GDM1 (cell line): ENCODE measurements at places on chromosomes 4 and X.

GRCh38 chrX:47093248-47093647, 15.0 kb downstream of the RGN start:
- DNase-seq = no peak

GRCh38 chrX:106341823-106342222, 173.7 kb downstream of the PWWP3B start:
- DNase-seq = no peak

DNA sequence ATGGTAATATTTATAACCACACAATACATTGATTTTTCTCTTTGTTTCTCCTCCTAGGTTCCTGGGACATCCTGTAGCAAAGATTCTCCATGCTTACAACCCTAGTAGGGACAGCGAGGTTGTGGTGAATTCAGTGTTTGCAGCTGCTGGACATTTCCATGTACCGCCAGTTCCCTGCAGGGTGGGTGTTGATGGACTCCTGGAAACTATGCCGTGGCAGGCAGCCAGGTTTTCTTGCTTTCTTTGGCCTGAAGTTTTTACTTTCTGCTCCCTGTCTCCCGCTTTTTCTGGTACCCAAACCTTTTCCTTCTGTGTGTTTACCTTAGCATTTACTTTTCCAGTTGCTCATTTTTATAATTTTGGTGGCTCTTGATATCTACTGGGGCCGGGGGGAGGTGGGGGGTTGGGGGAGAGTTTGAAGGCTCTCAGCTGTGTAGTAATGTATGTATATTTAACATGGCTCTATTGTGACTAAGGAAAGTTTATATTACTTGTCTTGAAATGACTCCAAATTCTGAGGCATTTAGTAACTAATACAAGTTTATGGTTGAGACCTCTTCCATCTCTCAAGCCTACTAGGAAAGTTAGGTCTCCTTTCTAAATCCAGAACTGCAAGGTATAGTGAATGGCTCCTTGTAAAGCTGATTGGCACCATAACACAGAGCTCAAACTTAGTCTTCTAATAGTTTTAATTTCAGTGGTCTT, 89.7 kb downstream of the TMEM131L start:
- DNase-seq = no peak

DNA sequence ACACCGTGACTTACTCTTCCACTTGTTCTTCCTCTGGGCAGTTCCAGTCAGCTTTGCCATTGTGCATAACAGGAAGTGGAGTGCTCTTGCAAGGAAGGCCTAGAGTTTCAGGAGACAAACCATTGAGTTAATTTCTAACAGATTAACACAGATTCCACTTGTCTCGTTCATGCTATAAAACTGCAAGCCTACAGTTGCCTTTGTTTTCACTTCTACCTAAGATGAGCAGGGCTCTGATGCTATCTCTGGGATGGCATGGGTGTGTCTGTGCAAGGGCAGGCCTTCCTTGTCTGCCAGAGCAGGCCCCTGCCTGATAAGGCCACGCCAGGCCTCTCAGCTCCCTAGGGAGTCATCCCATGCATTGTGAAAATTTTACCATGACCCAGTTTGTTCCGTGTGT, 67.7 kb upstream of the PGRMC2 start:
- DNase-seq = no peak

GRCh38 chrX:54921427-54922021, 900 bp downstream of the TRO start:
- no peak for DNase-seq

GRCh38 chr4:188959424-188959823, 820.2 kb downstream of the TRIML1 start:
- DNase-seq = no peak

- no peak for DNase-seq
Observed at GRCh38 chr4:85029453-85029852, 63.0 kb upstream of the WDFY3 start.

DNA sequence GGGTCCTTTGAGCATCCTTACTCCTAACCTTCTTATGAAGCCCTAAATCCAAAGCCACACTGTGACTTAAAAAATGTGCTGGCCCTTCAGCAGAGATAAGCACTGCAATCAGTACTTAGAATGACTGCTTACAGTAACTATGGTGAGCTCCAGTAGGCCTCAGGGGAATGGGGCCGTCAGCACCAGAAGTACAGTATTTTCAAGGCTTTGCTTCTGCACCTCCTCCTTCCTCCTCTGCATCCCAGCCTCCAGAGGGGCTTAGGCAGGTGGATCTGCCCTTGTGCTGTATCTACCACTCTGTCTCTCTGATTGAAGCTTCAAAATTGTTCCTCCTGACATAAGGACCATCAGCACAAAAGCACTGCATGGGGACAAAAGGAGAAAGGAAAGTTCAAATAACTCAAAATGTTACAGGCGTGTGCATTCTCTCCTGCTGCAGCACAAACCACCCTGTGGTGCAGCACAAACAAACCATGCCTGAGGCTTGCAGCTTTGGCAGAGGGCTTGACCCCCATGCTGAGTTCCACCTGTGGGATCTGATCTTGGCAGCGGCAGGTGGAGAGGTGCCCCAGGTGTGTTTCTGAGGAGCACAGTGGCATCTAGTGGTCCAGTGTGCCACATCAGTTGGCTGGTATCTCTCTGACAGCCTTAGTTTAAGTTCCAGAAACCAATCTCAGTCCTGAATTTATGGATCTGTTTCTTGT, 164.7 kb downstream of the SOWAHB start:
- no peak for DNase-seq

GRCh38 chr4:16125571-16126445, 42.0 kb upstream of the PROM1 start:
- no peak for DNase-seq

DNA sequence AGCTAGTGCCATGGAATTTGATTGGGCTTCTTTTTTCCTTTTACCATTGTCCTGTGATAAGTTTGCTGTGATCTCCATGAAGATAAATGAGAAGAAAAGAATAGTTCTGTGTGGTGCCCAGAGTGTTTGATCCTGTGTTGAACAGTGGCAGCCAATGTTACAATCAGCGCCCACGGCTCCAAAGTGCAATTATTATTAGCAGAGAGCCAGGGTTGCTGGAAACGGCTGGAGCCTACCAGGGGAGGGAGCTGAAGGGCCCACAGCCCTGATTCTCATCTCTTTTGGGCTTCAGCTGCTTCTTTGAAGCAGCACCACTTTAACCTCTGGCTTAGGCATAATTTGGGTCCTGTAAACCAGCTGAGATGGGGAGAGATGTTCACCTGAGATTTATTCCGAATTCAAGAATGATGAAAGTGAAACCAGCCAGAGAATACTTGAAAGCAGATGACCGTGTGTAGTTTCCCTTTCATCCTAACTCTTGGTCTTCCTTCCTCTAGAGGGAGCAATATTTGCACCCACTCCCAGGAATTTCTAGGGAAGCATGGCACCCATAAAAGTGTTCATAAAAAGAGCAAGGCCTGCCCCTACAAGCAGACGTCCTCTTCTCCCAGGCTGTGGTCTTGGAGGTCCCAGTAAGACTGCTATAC, 298.3 kb downstream of the EVC2 start:
- no peak for DNase-seq

DNA sequence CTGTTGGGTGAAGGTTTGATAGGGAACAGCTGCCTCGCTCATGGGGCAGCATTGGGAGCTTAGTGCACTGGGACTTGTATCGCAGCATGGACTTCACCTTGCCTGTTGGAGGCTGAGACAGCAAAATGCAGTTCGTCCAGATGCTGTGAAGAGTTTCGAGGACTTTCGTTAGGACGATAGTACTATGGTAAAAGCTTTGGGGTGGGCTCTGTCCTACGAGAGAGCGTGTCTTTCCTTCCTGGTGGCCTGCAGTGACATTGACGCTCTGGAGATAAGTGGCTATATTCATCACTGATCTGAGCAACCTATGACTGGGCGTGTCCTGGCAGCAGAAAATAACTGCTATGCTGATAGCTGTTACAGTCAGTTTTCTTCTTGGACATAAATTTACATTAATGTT, 44.8 kb downstream of the ARHGAP10 start:
- no peak for DNase-seq

DNA sequence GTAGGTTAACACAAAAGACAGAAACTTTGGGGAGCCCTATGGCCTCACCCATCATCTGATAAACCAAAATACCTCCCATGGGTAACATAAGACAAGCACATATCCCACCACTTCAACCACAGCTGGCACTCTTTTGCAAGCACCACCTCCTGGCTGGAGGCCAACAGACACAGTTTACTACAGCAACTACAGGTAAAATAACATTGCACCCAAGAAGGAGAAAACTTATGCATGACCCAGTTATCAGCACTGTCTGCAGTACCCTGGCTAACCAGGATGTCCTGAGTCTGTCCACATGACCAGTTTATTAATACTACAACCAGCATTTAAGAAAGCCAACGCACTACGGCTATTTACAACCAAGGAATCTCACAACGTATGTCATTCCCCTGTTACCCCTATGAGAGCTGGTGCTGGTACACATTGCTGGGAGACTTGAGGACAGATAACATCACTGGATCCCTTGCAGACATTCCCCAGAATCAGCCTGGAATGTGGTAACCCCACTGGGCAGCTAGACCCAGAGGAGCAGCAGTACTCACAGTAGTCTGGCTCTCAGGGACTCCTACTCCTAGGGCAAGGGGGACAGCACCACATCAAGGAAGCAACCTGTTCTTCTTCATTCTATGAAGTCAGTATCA, 32.0 kb downstream of the ELF2 start:
- no peak for DNase-seq

DNA sequence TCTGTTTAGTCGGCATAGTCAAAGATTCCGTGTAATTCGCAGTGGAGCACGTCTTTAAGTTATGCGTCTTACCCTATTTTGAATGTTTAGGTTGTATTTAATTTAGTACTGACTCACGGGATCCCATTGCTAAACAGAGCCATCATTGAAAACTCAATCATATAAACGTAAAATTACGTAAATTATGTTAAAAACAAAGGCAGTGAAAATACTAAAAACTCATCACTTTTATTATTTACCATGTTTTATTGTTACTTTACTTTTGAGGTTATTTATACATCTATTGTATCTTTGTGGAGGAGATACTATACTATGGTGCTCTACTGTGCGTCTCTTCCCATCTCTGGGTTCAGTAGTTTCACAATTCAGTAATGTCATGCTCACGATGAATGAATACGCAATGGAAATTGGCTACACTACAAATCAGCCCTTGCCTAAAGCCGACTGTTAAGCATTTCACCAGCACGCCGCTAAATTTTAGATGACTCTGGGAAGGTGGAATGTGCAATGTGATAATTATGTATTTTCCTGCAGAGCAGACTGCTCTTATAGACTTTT, 944 bp downstream of the FUNDC2 start:
- no peak for DNase-seq

DNA sequence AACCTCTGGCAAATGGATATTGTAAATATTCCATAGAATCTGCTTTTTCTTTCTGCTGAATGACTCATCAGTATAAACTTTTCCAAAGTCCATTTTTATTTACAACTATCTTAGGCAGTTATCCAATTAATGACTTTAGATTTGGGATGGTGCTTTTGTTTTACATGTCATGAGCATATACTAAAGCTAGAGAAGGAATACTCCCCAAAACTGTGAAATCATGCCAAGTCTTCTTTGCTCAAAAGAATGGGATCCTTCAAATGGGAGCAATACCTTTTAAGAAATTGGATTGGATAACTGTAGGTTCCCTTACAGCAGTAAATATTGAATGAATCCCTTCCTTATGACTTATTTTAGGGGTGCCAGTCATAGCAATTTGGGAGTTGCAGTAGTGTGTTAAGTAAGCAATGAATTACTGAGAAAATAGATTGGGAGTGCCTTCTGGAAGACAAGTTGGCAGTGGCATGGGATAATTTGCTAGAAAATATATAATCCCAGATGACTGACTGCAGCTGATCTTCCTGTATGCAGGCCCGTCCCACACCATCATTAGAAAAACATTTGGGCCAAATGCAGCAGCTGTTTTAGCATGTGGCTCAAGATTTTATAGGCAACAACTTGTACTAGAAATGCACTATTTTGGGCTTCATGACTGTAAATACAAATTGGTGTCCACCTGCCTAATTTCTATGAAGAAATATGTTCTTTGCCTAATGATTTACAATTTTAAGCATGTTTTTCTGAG, 2.8 kb downstream of the TMPRSS11D start:
- DNase-seq = no peak

GRCh38 chr4:173696551-173696950, 166.5 kb upstream of the HAND2 start:
- DNase-seq = no peak

GRCh38 chrX:5646818-5647217, 581.8 kb downstream of the NLGN4X start:
- DNase-seq = no peak

DNA sequence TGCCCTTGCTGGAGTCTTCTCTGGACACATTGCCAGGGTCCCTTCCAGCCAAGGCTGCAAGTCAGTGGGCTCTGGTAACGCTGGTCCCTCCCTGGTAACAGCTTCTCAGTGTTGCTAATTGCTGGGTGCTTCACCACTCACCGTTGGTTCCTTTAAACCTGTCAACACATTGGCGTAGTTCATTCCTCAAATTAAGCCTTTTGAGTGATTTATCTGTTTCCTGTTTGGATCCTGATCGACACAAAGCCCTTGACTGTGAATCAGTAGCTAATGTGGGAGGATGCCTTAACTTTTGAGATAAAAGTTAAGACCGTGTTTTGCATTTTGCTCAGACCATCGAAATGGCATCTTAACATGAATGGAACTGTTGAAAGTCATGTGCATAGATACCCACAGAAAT, 125.9 kb downstream of the AMELX start:
- no peak for DNase-seq

DNA sequence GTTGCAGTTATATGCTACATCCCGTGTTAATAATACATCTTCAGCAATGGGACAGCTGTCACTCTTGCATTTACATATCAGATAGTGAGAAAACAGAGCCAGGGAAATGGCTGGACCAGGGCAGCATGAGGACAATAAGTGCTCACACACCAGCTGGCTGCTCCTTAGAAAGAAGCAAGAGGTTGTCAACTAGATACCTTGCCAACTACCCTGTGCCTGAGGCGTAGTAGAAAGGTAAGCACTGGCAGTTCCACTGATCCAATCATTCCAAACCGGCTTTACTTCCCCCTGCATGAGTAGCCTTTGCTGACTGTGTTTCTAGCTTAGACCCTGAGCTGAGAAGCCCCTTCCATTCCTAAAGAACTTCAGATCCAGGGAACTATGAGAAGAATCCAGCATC, 52.2 kb upstream of the FGF13 start:
- no peak for DNase-seq

GRCh38 chr4:176363072-176363471, 43.3 kb downstream of the SPCS3 start:
- no peak for DNase-seq

- no peak for DNase-seq
Observed at GRCh38 chr4:109722357-109722756, 7.5 kb downstream of the PLA2G12A start.

GRCh38 chrX:129759576-129760061, 20.1 kb upstream of the SASH3 start:
- DNase-seq = peak; percentile 75

DNA sequence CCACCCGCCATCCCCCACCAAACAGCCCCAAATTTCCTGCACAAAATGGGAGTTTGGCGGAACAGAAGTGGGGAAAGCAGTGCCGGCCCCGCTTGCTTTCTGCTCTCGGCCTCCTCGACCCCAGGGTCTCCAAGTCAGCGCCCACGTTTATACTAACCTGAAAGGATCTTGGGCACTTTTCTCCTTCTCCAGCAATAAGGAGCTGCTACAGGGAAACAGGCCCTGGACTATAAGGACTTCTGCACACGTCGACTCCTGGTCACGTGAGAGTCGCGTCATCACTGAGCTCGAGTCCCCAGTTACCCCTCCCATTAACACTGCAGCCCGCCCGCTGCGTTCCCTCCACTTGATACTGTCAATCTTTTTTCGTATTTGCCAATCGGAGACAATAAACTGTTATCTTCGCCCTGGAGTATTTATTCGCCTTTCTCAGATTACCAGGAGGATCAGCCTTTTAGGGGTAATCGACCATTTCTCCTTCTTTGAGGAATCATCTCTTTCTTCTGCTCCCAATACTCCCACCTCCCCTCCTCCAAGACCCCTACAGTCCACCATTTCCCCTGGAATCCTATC, at the start of gene TCEAL8:
Gene TCEAL8 (minus strand): TSS at position 235 of the 573 bp plus-strand sequence. CDS start 1,176 bp downstream, outside the sequence.
- DNase-seq = peak; percentile 51
